ENCODE measurements at places on chromosomes 4 and X.

DNA sequence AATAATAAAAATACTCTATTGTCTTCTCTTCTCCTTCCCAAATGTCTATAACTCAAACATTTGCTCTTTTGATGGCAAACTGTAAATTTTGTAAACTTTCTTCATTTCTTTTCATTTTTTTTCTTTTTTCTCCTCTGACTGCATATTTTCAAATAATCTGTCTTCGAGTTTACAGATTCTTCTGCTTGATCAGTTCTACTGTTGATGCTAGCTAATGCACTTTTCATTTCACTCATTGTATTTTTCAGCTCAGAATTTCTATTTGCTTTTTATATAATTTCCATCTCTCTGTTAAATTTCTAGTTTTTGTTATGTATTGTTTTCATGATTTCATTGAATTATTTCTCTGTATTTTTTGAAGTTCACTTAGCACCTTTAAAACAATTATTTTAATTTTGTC, 646.8 kb upstream of the INTU start:
- DNase-seq: no peak

GRCh38 chr4:82043081-82043808, 330.5 kb downstream of the HNRNPD start:
- peak; percentile 16 for DNase-seq

GRCh38 chr4:184461711-184462441, 12.5 kb downstream of the IRF2 start:
- no peak for DNase-seq

GRCh38 chrX:143287236-143287635, 230.0 kb downstream of the SPANXN3 start:
- no peak for DNase-seq

GRCh38 chr4:76200771-76201231, 12.8 kb downstream of the SCARB2 start:
- DNase-seq: no peak

GRCh38 chr4:137804906-137805495, 272.7 kb upstream of the PCDH18 start:
- no peak for DNase-seq

Data from NCI-H1105 treated with DMSO at 0.1 percent for 48 hours (cell line).